ENCODE measurements at places on chromosomes 1 and 21. TPM values are rescaled to one million over a fixed set of nuclear protein-coding genes. Genes with fewer than 3 reads are reported as not detected.
A peak's percentile ranks its signal among the peaks of the same experiment; 100 is the strongest.

Gene GPR25
- not detected for total RNA-seq

Gene KCNE2
- total RNA-seq, result not detected

GRCh38 chr1:8343464-8344001, 25.6 kb downstream of the SLC45A1 start:
- DNase-seq, result peak; percentile 72

GRCh38 chr1:12232221-12232620, 2.4 kb downstream of the VPS13D start:
- DNase-seq, result peak; percentile 90

DNA sequence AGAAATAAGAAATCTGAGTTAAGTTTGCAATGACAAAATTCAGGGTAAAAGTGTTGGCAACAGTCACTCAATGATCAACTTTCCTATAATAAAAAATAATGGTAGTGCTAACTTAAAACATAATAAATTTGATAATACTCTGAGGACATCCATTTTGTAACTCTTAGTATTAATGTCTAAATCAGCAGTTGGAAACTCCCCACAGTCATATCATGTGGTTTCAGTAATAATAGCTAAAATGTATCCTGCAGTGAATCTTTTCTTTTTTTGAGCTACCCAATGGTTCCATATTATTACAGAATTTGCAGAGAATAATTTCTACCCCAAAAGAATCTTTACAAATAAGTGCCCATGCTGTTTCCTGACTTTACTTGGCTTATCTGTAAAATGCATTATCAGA, 286.7 kb downstream of the PTPRC start:
- no peak for DNase-seq

Measured in foreskin keratinocyte (primary cell).